Tibial nerve (tissue), 4 donors: ENCODE measurements at places on chromosomes 4 and X. TPM values are rescaled to one million over a fixed set of nuclear protein-coding genes. Genes with fewer than 3 reads are reported as not detected.

DNA sequence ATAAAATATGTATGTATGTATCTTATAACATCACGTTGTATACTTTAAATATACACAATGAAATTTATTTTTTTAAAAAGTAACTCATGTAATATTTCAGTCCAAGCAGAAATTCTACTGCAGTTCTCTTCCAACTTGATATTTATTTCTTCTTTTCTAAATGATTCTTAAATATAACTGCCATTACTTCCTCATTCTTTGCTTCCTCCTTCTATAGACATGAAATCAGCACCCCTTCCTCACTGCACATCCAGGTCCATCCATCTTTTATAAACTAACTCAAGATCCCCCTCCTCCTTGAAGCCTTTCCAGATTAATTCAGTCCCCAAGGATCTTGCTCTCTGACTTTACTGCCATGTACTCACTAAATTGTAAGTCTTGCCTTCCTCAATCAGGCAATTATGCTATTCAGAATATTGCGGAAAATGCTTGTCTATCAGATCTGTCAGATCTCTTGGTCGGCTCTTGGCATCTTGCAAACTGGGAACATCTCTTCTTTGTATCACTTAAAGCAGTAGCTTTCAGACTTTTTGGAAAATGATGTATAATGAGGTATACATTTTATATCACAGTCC, 3.7 kb downstream of the GPRIN3 start:
- no peak for DNase-seq

DNA sequence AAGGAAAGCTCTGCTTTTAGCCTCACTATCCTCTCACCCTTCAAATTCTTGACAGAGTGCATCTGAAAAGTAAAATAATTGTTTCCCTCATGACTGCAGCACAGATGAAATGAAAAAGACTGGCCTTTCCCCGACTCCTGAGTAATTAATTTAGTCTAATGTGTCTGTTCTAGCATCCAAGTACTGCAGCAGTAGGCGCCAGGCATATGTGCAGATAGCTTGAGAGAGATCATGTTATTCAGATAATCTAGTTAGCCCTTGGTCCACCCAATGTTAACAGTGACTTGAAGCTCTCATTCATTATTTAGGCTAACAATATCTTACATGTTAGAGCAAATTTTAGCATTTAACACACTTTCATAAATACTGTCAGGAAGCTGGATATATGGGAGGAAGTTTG, 54.0 kb downstream of the MAP9 start:
- DNase-seq = no peak

- DNase-seq = peak; percentile 94
Measured at GRCh38 chrX:152958524-152959465, 35.1 kb downstream of the PNMA5 start.

Gene KDR
- 28.8 TPM for total RNA-seq

DNA sequence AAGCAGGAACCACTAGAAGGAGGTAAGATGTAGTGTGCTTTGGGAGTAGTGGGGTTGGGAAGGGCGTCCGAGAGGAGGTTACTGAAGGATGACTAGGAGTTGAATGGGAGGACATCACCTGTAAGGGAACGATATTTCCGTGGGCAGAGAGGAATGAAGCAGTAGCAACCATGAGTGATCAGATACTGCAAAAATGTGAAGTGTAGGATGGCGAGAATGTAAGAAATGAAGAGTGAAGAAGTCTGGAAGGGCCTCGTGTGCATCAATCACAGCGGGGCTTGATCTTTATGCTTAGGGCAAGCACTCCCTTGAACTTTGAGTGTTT, 594 bp downstream of the MSMO1 start:
- no peak for DNase-seq

Gene INTU
- 14.4 TPM for total RNA-seq

Gene TMEM187
- total RNA-seq = 16.4 TPM

Gene GPC3
- 67.2 TPM for total RNA-seq

Gene BEND2
- 1.1 TPM for total RNA-seq

Gene PRKX
- total RNA-seq = 34.1 TPM

- no peak for DNase-seq
Measured at GRCh38 chrX:42973321-42973720, 195.4 kb upstream of the PPP1R2C start.
